Large intestine (tissue), 12 donors: ENCODE measurements at places on chromosomes 5 and 9. TPM values are rescaled to one million over a fixed set of nuclear protein-coding genes. Genes with fewer than 3 reads are reported as not detected.

- DNase-seq = peak; percentile 37
These were observed 14.4 kb upstream of the GRXCR2 start for GRCh38 chr5:145887217-145887616.

GRCh38 chr5:59792983-59793585 lies 100.4 kb downstream of the PDE4D start:
- no peak for DNase-seq

DNA sequence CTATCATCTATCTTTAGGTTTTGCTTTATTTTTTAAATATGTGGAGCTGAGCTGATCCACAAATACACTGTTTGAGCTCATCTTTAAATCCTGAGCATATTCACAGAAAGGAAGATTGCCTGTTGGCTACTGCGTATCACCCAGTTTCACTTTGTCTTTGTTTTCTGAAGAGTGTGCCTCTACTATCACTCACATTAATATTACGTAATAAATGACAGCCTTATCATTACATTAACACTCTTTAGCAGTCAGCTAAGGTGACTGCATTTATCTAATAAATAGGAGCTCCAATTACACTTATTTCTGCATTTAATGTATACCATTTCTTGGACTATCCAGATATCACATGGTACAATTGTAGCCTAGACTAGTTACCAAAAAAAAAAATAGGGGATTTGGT lies 511.7 kb downstream of the NR2F1-AS1 start:
- DNase-seq = no peak

GRCh38 chr9:85594316-85594715 lies 147.4 kb downstream of the AGTPBP1 start:
- no peak for DNase-seq

LCP2 gene
- 15.6 TPM for polyA plus RNA-seq

GRCh38 chr9:87501806-87502205 lies 4.1 kb downstream of the DAPK1 start:
- no peak for DNase-seq

- no peak for DNase-seq
These were observed 315 bp downstream of the PIK3R1 start for GRCh38 chr5:68215898-68216244.
